ENCODE measurements at places on chromosomes 5 and 9. TPM values are rescaled to one million over a fixed set of nuclear protein-coding genes. Genes with fewer than 3 reads are reported as not detected.

GRCh38 chr9:82124090-82124489 lies 135.5 kb downstream of the SPATA31D1 start:
- no peak for DNase-seq

DNA sequence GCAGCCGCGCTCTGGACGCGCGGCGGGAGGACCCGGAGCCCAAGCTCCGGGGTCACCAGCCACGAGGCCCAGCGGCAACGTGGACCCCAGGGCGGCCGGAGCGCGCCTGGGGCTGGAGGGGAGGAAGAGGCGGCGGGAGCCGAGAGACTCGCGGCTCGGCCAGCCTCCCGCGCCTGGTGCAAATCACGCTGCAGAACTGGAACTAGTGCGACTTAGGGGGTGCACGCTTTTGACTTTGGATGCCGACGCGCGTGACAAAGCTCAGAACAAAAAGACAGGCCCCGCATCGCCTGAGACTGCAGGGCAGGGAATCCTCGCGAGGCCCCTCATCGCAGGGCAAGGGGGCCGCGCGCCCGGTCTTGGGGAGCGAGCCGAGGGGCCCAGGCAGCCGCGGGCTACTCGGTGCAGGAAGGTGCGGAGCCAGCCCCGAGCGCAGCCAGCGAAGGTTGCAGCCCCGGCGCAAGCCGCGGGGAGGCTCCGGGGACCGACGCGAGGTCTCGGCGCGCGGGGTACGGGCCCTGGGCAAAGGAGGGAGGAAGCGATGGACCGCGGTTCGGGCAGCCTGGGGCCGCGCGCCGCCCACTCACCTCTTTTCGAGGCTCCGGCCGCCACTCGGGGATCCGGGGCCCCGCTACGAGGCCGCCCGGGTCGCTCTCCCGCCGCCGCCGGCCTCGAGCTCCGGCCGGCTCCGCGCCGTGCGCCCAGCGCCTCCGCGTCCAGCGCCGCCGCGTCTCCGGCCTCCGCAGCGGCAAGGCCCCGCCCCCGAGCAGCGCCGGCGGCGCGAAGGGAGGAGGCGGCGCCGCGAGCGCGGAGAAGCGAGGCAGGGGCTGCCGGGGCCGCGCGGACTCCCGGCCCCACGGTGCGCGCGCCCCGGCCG lies at the start of gene GOLM1:
TSS of gene GOLM1 (minus strand) at position 735 of the 877 bp plus-strand sequence. CDS start 20,238 bp downstream, outside the sequence.
- DNase-seq: no peak

DNA sequence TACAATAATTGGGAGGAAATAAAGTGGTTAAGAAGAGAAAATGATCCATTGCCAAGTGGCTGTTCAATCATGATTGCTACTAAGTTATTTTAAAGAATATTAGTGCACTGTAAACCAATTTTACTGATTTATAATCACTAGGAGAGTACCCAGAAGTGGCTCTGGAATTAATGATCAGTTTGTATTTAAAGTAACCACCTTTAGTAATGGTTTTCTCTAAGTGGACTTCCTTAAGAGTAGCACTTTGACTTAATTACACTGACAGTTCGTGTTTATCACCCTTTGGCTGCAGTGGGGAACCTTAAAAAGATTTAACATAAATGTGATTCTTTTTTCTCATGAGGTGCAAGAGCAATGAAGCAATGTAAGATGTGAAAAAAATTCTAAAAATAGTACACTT lies 310.8 kb downstream of the CDH12 start:
- DNase-seq: no peak

DNA sequence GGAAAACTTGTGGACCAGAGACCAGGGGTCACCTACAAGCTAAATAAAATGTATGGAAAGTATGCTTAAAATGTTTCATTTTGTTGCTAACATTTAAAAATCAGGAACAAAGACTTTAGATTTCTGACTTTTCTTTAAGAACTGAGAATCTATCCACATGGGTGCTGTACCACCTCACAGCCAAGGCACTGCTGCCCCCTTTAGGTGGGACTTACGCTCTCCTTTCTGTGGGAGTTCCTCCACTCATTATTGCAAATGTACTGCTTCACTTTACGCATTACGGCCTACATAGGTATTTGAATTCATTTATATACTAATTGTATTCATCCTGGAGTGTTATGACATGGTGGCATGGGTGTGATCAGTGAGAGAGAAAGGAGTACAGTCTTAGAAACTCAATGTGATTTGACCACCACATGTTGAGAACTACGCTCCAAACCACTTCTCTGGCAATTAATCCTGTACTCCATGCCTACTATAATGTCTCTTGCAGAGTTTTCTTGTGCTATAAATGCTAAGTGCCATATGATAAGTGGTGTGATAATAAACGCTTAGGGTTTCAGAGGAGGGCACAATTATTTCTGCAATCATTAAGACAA lies 24.7 kb upstream of the CETN3 start:
- DNase-seq: no peak

DNA sequence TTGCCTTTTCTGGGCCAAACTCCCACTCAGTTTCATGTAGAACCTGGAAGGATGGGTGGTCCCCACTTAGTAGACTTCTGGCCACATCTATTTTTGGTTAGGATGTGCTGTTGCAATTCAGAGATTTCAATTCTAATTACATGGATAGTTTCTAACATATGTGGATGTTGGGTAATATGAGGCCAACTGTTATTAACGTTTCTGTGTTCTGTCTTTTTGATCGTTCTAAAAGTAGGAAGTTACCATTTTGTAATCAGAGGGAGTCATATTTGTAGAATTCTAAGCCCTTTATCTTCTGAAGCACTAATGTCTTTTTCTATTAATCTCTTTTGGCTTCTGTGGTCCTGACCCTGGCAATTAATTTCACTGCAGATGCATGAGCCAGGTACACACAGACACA lies 141.6 kb upstream of the SPEF2 start:
- DNase-seq: no peak

DNA sequence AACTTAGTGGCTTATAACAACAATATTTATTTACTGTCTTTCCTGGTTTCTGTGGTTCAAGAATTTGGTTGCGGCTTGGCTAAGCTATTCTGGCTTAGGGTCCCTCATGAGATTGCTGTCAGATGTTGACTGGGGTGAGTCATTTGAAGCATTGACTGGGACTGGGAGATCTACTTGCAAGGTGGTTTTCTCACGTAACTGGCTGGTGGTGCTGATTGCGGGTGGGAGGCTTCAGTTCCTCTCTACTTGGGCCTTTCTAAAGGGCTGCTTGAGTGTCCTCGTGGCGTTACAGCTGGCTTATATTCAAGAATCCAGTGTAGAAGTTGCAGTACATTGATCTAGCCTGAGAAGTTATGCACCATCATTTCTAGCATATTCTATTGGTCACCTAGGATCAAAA lies 218.5 kb upstream of the ELAVL2 start:
- no peak for DNase-seq

DNA sequence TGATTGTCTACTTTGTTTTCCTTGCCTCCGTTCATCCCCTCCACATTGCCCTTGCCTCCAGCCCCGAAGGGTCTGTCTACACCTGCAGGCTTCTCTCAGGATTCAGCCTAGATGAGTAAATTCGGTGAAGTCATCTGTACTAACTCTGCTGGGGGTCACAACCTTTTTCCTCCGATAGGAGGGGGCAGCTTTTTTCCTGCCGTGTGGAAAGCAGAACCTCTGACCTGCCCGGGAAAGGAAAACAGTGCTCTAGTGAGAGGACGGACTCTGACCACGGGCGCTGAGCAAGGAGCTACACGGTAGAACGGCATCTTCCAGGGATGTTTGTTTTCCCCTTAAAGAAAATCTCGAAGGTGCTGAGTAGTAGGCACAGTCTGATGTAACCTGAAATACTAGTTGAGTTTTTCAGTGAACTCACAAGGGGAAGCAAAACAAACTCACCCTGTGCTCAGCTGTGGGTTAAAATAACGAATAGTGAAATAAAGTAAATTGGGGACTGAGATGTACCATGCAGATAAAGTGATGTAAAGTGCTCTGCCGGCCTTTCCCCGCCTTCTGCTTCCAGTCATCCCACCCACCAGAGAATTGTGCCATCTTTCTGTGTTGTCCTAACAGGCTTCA lies 281.8 kb downstream of the AOPEP start:
- DNase-seq: no peak

- DNase-seq: no peak
Observed at GRCh38 chr9:107274953-107275422, 8.1 kb upstream of the RAD23B start.

GRCh38 chr5:91252916-91253315 lies 130.2 kb downstream of the ARRDC3 start:
- DNase-seq: no peak

DNA sequence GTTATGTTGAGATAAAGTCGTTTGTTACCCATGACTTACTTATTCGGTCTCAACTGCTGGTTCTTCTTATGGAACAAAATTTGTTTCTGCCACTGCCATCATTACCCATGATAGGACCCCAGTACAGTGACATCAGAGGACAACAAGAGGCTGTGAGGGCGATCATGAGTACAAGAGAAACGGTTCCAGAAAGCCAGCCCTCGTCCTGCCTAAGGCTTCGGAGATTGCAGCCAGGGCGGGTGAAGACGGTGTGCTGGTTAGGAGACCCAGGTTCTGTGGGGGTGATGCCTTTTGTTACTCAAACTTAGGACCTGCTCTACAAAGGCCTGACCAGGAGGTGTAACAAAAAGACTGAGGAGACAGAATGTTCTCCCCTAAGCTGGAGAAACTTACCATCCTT lies 10.9 kb downstream of the FYB1 start:
- DNase-seq: no peak

DNA sequence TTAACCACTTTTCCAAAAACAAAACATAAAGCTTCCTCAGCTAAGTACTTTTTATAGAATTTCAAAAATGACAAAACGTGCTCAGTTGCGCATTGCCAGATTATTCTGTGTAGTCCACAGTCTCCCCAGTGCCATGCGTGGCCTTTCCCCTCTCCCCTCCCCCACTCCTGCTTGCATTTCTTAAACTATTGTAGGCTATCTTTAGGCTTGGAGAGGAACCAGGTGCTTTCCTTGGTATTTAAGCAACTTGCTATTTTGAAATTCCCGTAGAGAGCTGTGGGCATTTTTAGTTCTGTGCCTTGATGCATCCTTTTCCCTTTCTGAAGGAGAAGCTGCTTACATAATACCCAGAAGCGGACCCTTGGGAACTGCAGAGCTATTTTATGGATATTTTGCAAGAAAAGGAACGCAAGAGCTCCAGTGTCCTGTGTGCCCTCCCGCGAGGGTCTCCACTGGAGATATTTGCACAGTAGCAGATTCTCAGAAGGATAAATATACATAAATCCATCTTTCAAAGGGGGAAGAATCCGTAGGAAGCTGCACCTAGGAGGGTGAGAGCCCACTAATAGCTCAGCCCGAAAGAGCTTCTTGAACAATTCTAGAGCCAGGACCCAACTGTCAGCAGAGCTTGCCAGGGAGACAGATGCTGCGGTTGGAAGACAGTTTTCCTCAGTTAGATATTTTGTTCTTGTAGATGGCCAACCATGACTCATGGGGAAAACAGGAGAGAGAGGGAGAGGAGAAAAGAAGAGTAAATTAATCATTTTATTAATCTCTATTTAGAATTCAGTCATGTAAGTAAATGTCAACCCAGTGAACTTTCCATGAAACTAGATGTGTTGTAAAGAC lies 1298.3 kb upstream of the WWC1 start:
- no peak for DNase-seq

DNA sequence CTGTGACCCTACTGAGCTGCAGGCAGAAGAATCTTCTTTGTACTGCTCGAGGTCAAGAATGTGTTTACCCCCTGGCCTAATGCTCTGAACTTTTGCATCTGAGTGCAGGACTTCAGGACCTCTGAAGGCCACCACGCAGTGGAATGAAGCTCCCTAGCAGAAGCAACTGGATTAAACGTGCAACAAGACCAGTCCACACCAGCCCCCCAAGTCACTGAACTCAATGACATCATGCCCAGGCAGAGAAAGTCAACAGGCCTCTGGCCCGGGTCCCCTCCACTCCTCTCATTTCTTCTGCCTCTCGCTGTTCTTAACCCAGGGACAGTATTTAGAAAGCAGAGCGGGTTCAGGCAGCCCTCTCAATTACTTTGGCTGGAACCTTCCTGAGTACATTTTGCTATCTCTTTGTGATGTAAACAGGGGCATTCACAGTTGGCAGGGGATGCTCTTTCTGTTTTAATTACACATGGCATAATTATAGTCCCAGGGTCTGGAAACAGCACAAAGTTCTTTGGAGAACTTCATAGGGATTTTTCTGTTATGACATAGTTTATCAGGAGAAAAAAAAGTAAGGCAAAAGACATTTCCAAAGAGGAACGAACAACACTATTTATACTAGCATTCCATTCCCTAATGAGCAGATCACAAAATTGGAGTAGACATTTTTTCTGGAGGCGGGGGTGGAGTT lies 108.2 kb upstream of the SPATA31D4 start:
- DNase-seq: no peak

- DNase-seq: no peak
Observed at GRCh38 chr5:7395947-7396712, at the start of gene ADCY2. TSS of gene ADCY2 (plus strand) at chr5:7396138. CDS start at chr5:7396297, 159 bp downstream.

- no peak for DNase-seq
Observed at GRCh38 chr9:70036641-70037040, 7.0 kb upstream of the MAMDC2 start.

DNA sequence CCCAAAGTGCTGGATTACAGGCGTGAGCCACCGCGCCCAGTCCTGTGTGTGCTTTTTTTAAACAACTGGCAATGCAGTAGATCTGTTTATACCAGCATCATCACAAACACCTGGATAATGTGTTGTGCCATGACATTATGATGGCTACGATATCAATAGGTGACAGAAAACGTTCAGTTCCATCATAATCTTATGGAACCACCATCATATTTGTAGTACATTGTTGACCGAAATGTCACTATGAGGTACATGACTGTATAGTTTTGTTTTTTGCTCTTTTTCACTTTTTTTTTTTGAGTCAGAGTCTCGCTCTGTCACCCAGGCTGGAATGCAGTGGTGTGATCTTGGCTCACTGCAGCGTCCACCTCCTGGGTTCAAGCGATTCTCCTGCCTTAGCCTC lies 24.4 kb downstream of the ANKRD55 start:
- DNase-seq: no peak

DNA sequence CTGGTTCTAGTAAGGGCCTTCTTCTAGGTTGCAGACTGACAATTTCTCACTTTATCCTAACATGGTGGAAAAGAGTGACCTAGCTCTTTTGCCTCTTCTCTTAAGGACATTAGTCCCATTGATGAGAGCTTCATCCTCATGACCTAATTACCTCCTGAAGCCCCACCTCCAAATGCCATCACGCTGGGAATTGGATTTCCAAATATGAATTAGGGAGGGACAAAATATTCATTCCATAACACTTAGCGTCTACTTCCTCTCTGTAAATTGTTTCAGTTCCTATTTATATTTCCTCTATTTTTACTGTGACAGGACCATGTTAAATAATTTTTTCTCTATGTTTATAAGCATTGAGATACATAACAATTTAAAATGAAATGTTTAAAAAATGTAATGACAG lies 408.8 kb downstream of the CDH10 start:
- DNase-seq: no peak

LECT2 gene
- total RNA-seq: not detected

PKD2L2 gene
- total RNA-seq: 0.21 TPM

NOL8 gene
- 46.3 TPM for total RNA-seq

ST8SIA4 gene
- 18.3 TPM for total RNA-seq

GHR gene
- total RNA-seq: 34.6 TPM

SPTLC1 gene
- total RNA-seq: 111 TPM

SAPCD2 gene
- total RNA-seq: 3.2 TPM

BRINP1 gene
- 0.58 TPM for total RNA-seq

GABRA6 gene
- not detected for total RNA-seq

GPR151 gene
- total RNA-seq: not detected

DDX46 gene
- 50.5 TPM for total RNA-seq

Data from urinary bladder (tissue), 4 donors.